Endothelial cell of coronary artery (primary cell): ENCODE measurements at places on chromosomes 3 and 15. TPM values are rescaled to one million over a fixed set of nuclear protein-coding genes. Genes with fewer than 3 reads are reported as not detected.

The UROC1 gene
- total RNA-seq, result not detected in 2 replicates

The ASB14 gene
- total RNA-seq, result not detected in 2 replicates

The SRGAP3 gene
- total RNA-seq, result under 0.01 and 0.18 TPM in 2 replicates

The LSAMP gene
- total RNA-seq, result under 0.01 TPM in 1 of 2 replicates, not detected in the other

The CPNE9 gene
- total RNA-seq, result not detected in 2 replicates

The PRTG gene
- 1.3 and 1.4 TPM in 2 replicates for total RNA-seq

The EFCC1 gene
- total RNA-seq, result 0.18 and 0.19 TPM in 2 replicates

The GABRA5 gene
- total RNA-seq, result not detected in 2 replicates

The STAC gene
- total RNA-seq, result 0.18 and 0.75 TPM in 2 replicates
